COR-L47 (cell line): ENCODE measurements at places on chromosomes 1 and 21.
A peak's percentile ranks its signal among the peaks of the same experiment; 100 is the strongest.

GRCh38 chr21:43634618-43635017 is 24.7 kb downstream of the HSF2BP start:
- DNase-seq: no peak

DNA sequence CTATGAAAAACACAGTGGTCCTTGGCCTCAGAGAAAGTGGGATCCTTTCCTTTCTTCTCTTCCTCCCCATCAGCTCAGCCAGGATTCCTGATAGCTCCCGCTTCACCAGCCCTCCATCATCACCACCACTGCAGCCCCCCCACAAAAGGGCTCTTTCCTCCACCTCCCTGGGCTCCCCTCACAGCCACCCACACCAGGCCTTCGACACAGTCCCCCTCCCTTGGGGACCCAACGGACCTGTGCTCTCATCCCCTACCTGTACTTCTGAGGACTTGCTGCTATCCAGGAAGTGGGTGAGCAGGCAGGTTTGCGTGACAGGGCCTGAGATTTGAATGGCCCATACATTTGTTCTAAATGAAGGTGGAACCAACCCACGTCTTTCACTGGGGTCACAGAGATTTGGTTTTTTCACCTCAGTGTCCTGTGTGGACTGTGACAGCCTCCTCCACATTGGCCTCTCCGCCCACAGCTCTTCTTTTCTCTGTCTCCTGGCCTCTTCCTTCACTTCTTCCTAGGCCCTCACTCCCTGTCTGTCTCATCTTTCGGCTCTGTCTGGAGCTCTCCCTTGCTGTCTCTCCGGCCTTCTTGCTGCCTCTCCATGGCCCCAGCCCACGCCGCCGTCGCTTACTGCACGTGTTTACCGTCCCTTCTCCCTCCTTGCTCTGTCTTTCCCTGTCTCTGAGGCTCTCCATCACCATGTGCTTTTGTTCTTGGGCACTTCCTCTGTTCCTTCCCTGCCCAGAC is 238.6 kb downstream of the FOXD2 start:
- no peak for DNase-seq

DNA sequence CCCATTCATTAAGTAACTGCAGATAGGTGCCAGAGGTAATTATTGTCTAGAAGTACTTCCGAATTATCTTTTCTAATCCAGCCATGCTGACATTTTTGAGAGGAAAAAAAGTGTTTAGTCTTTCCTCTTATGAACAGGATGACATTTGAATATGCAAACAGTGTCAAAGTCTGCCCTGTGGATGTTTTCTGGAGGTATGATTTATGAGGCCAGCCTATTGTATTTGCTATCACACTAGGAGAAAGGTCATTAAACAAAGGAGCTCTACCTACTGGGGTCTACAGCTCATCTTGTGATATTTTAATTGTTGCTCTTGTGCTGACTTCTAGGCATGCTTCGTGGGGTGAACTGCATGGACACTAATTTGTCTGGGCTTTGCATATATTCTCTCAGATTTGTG is 559.7 kb upstream of the CAMK1G start:
- DNase-seq: peak; percentile 24

DNA sequence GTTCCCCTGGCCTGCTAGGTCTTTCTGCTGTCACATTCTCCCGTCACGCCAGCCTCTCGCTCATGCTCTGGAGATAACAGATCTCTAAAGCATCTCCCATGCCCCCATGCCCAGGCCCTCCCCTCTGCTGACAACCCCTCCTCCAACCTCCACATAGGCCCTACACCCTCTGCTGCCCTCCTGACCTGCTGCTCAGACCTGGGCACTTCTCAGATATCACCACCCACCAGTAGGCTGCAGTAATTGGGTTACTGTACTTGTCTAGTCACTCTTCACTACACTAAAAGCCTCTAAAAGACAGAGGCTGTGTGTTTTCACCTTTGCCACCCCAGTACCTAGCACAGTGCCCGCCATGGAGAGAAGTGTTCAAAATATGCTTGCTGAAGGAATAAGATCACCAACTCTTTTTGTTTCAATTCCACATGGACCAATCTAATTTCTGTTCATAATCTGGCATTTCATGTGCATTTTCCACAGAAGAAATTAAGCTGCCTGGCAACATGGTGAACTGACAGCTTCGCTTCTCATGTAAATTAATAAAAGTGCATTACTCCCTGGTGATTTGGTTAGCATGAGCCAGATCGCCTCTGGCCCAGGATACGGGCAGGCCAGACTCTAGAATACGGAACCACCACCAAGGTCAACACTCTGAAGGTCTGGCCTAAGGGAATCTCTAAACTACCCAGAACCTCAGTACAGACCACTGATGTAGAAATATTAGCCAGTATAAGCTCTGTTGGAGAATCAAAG is 20.7 kb downstream of the LBR start:
- DNase-seq: no peak

GRCh38 chr1:116374353-116375147 is 1.5 kb downstream of the ATP1A1 start:
- DNase-seq: no peak

GRCh38 chr1:84892705-84893618 is at the start of gene LPAR3:
LPAR3 (minus strand) TSS chr1:84893206; CDS start chr1:84866120, 27,086 bp downstream.
- peak; percentile 38 for DNase-seq

- no peak for DNase-seq
Measured at GRCh38 chr1:106755682-106756406, 300.6 kb upstream of the PRMT6 start.

- DNase-seq: no peak
Measured at GRCh38 chr1:71582673-71583072, 501.8 kb upstream of the ZRANB2 start.

GRCh38 chr1:28058168-28058567 is 30.2 kb downstream of the EYA3 start:
- DNase-seq: no peak

- DNase-seq: no peak
Measured at GRCh38 chr1:241810769-241811405, 37.1 kb upstream of the EXO1 start.
